Cerebellar nuclear complex (tissue), 1 donor: ENCODE measurements at places on chromosomes 16 and 17.

- no peak for DNase-seq
Measured at GRCh38 chr16:84446084-84446483, 58.4 kb downstream of the MEAK7 start.

- DNase-seq = no peak
Measured at GRCh38 chr17:70569128-70569527, 399.8 kb downstream of the KCNJ2 start.

GRCh38 chr17:74244548-74244947 is 29.5 kb upstream of the DNAI2 start:
- DNase-seq = no peak

DNA sequence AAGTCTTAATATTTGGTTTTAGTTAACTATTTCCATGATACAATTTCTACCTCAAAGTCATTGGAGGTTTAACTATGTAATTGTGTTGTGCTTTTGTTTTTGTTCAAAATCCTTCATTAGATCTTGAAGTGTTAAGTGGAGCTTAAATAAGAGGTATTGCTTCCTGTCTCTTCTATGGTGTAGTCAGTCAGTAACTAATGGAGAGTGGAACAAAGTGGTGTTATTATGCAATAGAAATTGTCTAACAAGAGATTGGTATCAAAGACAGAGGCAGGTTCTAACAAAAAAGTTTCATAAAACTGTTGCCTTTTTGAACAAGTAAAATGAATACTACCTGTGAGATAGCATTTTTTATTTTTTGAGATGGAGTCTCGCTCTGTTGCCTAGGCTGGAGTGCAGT is 45.2 kb downstream of the GRB7 start:
- DNase-seq = no peak

DNA sequence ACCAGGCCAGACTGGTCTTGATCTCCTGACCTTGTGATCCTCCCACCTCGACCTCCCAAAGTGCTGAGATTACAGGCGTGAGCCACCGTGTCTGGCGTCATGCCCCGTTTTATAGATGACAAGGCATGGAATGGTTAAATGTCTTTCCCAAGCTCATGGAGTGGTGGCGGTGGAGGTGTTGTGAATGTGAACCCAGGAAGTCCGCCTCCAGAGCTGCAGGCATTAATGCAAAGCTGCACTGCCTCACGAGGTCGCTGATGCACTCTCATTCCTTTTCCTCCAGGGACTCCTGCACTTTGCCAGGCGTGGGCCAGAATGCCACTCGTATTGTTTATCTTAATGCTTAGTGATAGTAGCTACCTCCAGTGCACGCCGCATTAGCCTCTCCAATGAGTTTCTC is 149.6 kb downstream of the WWOX start:
- no peak for DNase-seq

- DNase-seq = no peak
Measured at GRCh38 chr17:10192461-10192860, 5.9 kb downstream of the GAS7 start.

GRCh38 chr17:14330492-14330962 is 29.6 kb downstream of the HS3ST3B1 start:
- no peak for DNase-seq

DNA sequence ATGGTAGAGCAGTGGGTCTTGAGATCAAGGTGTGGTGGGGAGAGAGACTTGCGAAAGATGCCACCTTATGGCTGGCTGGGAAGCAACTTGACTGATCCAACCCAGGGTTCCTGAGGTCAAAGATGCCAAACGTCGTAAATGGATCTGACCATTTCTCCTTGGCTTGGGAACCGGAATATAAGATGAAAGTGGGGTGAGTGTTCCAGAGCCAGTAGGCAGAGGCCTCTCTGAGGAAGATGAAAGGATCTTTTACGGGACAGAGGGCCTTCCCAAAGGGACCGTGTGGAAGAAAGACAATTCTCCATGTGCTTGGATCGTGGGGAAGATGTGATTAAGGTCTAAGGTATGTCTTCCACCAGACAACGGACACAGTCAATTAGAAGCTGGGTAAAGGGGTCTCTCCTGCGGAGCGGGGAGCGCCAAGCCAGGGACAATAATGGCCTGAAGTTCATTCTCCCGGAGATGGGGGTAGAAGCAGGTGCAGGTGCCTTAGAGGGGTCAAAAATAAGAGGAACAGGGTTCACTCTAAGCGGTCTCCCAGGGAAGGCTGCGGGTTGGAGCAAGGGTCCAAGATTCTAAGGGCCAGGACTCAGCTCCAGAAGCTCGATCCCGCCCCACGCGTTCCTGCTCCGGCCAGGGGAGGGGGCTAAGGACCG is 800 bp downstream of the FXR2 start:
- DNase-seq = no peak

- DNase-seq = no peak
Measured at GRCh38 chr16:89052191-89052889, 41.3 kb upstream of the ACSF3 start.
